Inflammatory macrophage treated with lipopolysaccharide for 1 hour (primary cell): ENCODE measurements at places on chromosomes 16 and 17.

DNA sequence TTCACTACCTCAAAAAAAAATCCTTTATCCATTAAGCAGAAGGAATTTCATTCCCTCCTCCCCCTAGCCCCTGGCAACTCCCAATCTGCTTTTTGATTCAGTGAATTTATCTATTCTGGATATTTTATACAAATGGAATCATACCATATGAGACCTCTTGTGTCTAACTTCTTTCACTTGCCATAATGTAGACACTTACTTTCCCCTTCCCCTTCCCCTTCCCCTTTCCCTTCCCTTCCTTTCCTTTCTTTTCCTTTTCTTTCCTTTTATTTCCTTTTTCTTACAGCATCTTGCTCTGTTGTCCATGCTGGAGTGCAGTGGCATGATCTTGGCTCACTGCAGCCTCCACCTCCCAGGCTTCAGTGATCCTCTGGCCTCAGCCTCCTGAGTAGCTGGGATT, 50.5 kb downstream of the PSMD12 start:
- no peak for DNase-seq

DNA sequence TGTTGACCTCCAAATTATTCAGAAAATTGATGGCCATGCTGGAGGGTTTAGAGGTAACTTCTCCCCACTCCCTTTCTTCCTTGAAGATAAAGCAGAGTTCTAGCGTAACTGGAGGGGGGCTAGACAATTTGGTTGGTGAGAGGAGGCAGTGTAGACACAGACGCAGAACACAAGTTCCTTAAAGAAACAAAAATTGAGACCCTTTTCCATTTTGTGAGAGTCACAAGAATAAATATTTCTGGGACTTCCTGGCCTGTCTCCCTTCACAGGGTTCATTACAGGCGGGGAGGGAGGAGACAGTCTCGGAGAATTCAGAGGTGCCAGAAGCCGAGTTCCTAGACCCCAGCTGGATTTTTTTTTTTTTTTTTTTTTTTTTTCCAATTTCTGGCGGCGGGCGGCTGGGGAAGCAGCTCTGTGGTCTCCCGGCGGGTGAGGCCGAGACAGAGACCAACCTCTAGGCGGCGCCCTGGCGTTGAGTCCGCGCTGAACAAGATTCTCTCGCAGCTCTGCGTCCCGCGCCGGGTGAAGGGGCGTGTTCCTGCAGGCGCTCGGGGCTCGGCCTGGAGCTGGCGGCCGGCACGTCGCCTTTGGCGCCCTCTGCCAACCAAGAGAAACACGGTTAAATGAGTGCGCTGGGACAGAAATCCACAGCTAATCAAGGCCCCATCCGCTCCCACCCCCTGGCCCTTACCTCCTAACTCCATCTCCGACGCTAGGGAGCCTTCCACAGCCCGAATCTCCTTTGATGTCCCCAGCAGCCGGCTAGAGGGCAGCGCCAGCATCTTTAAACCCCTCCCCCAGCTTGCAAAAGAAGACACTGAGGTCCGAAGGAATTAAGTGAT, 10.2 kb upstream of the HOXB9 start:
- DNase-seq, result peak; percentile 58

DNA sequence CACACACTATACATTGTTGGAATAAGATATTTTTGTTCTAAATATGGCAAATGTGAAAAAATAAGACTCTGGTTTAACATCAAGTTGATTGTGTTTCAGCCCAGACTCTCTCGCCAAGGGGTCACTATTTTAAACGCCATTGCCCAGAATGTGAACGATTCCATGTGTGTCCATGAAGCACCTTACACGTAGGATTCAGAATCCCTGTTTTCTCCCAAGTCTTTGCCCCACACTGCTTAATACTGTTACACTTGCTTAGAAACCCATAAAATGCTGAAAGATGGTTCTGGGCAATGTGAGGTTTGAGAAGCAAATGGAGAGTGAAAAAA, 7.7 kb downstream of the HS3ST3B1 start:
- DNase-seq, result no peak

DNA sequence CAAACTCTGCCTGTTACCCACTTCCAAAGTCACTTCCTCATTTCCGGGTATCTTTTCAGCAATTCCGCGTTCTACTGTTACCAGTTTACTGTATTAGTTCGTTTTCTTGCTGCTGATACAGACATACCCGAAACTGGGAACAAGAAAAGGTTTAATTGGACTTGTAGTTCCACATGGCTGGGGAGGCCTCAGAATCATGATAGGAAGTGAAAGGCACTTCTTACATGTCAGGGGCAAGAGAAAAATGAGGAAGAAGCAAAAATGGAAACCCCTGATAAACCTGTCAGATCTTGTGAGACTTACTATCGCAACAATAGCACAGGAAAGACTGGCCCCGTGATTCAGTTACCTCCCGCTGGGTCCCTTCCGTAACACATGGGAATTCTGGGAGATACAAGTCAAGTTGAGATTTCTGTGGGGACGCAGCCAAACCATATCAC, 30.9 kb downstream of the PAFAH1B1 start:
- DNase-seq, result peak; percentile 77

DNA sequence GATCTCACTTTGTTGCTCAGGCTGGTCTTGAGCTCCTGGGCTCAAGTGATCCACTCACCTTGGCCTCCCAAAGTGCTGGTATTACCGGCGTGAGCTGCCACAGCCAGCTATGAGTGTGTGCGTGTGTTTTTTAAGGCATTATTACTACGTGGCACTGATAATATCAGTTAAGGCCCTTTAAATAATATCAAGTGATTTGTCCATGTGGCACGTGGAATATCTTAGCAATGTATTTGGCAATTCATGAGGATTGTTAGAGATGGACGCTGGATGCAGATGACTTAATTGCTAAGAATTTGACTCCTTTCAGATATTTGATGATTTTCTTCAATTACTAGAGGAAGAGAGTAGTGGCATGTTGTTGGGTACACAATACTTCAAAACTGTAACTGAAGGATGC, 25.5 kb upstream of the PMP22 start:
- no peak for DNase-seq

DNA sequence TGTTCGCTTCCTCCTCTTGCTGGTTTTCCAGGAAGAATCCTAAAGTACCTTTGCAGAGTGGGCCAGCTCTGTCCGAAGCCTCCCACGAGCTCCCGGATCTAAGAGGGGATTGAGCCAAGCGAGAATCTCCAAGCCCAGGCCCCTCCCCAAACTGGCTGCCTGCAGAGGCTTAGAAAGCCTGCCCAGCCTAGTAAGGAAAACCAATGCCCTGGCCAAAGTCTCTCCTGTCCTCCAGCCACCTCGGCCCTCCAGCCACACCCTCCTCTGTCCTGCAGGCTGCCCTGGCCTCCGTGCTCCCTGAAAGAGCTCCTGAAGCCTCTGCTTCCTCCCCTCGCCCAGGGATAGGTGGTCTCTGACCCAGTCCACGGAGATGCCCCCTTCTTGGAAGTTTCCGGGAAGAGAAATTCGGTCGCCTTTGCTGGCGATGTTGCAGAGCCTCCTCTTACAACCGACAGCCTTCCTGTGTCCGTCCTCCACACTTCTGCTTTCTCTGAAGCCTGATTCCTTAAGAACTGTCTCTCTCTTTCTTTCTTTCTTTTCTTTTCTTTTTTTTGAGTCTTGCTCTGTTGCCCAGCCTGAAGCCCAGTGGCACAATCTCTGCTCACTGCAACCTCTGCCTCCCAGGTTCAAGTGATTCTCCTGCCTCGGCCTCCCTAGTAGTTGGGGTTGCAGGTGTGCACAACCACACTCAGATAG, 54.9 kb upstream of the TOB1 start:
- DNase-seq, result no peak

GRCh38 chr16:56896244-56896643, 31.2 kb downstream of the SLC12A3 start:
- DNase-seq, result no peak

DNA sequence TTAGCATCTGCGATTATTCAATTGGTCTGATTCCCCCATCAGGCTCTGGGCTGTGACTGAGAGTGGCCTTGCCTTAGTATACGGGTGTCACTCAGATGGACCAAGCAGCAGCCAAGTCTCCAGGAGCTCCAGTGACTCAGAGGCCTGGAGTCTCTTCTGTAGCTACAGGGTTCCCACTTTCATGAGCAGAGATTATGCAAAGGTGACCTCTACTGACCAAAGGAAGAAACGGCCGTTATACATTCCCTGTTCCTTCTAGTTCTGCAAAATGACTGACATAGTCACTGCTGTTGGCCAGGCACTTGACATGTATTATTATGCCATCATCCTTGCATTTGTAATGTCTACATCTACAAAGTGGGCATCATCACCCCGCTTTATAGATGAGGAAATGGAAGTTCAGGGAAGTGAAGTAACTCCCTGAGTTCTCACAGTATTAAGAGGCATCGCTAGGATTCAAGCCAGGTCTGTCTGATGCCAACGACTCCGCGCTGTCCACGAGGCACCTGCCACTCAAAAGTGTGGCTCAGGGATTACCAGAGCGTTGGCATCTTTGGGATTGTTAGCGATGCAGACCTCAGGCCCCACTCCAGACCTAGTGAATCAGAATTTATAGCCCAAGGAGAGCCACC, 23.3 kb downstream of the SLC38A7 start:
- DNase-seq, result peak; percentile 83

DNA sequence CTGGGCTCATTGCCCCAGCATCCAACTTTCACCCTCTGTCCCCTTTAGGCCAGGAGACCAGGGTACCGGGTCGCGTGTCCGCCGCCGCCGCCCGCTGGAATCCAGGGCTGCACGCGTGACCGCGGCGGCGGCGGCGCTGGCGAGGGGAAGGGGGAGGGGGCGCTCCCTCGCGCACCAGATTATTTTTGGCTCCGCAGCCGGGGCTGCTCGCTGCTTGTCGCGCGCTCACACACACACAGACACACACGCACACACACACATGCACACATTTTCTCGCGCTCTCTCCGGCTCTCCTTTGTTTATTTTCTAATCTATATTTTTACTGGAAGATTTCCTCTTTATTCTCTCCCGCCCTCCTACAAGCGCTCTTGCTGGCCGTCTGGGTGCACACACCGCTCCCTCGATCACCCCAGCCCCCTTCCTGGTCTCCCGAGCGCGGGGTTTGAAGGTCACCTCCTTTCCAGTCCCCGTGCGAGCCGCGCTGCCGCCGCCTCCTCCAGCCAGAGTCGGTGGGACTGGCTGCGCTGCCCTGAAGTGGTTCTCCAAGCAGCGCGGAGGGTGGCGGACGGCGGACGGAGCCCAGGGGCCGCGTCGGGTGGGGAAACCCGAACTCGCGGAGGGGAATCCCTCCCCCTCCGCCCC, 921.4 kb upstream of the EEF2KMT start:
- DNase-seq, result no peak

DNA sequence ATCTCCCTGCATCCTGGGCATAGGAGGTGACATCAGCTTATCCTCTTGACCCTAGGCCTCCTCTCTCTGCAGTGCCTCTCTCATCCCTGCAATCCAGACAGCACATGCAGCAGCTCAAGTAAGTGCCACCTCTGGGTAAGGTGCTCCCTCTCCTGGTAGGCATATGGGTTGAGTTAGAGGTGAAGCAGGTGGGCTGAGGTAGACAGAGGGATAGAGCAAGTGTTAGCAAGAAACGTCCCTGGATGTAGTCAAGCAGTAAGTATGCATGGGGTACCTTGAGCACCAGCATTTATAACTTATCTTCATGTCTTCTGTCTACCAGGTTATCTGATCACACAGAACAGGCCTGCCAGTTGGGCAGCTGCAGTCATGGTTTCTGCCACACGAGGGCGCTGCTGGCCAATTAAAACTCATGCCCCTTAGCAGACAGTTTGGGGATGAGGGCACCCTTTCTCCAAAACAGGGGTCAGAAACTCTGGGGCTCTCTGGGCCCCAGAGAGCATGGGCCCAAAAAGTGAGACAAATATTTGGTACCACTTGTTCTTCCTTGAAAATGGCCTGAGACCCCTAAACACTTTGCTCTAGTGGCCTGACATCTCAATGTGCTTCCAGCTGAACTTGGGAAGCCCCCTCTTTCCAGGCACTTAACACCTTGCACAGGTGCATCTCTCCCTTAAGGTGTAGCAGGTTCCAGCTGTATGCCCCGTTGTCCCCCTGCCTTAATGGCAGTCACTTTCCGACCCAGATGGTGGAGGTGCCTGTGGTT, 59.8 kb downstream of the NEUROD2 start:
- DNase-seq, result peak; percentile 19

- DNase-seq, result peak; percentile 69
Observed at GRCh38 chr17:42759982-42760651, 910 bp upstream of the RAMP2 start.

- no peak for DNase-seq
Observed at GRCh38 chr16:50183316-50183715, 30.2 kb downstream of the TENT4B start.

GRCh38 chr17:81294512-81295030, 536 bp downstream of the SLC38A10 start:
- DNase-seq, result no peak

- peak; percentile 3 for DNase-seq
Observed at GRCh38 chr16:48676836-48677235, 66.9 kb upstream of the N4BP1 start.

GRCh38 chr16:68470461-68471150, 22.3 kb upstream of the SMPD3 start:
- DNase-seq, result peak; percentile 91

DNA sequence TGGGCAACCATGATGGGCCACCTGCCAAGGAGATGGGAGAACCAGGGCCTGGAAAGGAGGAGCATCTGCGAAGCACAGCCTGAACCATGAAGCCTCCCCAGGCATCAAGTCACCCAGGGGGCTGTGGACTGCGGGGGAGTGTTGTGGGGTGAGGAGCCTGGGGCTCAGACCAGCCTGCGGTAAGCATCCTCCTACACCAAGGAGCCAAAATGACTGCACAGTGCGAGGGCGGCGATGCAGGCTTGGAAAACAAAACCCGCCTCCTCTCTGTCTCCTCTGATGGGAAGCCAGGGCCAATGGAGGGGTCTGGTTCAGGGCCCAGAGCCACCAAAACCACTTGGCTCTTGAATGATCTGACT, 18.1 kb upstream of the MAF start:
- DNase-seq, result no peak

DNA sequence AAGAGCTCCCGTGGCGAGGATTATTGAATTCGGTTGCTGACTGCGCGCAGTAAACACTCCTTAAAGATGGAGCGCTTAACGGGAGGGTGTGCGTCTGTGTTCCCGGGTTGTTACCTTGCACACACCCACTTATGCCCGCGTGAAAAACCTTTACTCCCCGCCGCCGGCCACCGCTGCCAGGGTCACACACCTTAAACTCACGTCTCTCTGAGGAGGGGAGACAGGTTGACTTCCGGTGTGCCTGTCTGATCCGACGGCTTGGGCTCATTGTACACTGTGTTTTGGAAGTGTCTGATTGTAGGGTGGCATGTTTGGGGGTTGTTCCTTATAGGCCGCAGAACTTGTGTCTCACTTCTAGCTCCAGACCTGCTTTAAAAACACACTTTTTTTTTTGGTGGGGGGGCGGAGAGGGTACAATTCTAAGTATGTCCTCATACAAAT, 66.8 kb downstream of the KPNA2 start:
- no peak for DNase-seq

DNA sequence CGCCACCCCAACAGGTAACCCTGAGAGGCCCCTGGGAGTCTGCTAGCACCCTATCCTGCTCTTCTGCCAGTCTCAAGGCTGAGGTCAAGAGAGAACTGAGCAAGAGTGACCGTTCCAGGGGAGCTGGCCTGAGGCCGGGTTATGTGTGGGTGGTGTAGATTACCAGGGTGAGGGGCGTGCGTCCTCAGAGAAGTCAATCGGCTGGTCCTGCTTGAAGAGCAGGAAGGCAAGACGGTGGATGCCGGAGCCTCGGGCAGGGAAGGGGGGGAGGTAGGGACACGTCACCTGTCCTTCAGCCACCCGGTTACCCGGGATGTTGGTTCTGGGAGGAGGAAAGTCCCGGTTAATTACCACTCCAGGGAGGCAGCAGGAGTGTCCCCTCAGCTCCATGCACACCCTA, 2.6 kb upstream of the TRIM65 start:
- no peak for DNase-seq

- no peak for DNase-seq
Observed at GRCh38 chr17:55037828-55038227, 69.3 kb downstream of the STXBP4 start.
